ENCODE measurements at places on chromosomes 2 and 18. TPM values are rescaled to one million over a fixed set of nuclear protein-coding genes. Genes with fewer than 3 reads are reported as not detected.

DNA sequence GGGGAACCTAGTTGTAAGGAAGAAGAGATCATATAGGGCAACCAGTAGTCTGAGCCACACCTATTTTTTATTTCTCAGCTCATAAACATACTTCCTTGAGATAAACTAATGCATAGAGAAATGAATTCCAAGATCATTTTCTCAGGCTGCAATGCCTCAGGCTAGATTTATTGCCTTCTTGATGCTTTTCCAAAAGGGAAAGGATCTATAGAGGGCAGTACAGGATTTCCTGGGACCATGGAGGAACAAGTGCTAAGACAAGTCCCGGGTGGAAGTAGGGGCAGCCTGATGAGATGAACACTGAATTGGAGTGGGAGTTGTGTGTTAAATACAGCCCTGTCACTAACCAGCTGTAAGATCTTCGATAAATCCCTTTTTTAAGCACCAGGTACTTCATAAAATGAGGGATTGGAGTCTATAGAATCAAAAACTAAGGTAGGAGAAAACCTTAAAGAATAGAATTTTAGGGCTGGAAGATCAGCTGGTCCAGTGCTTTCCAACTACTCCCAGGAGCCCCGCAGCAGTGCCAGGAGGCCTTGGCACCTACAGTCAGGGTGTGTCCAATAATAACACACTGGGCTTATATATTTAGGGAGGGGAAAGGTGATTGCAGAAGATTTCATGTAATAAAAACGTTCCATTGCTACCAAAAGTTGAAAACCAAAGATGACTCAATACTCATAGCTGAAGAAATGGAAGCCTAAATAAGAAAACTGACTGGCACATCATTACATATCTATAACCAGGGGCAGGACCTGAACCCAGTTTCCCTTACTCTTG lies 58.1 kb downstream of the SERTAD2 start:
- DNase-seq, result no peak

DNA sequence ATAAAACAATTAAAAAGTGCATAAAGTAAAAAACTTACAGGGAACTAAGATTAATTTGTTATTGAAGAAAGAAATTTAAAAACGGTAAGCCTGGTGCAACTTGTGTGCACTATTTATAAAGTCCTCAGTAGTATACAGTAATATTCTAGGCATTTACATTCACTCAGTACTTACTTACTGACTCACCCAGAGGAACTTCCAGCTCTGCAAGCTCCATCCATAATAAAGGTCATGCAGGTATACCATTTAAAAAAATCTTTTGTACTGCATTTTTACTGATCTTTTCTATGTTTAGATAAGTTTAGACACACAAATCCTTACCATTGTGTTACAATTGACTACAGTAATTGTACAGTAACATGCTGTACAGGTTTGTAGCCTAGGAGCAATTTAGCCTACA lies 51.5 kb upstream of the NXPH2 start:
- DNase-seq, result no peak

GRCh38 chr2:199471443-199472057 lies 13.8 kb upstream of the SATB2 start:
- DNase-seq, result no peak

GRCh38 chr2:196963961-196964360 lies 37.5 kb upstream of the PGAP1 start:
- no peak for DNase-seq

DNA sequence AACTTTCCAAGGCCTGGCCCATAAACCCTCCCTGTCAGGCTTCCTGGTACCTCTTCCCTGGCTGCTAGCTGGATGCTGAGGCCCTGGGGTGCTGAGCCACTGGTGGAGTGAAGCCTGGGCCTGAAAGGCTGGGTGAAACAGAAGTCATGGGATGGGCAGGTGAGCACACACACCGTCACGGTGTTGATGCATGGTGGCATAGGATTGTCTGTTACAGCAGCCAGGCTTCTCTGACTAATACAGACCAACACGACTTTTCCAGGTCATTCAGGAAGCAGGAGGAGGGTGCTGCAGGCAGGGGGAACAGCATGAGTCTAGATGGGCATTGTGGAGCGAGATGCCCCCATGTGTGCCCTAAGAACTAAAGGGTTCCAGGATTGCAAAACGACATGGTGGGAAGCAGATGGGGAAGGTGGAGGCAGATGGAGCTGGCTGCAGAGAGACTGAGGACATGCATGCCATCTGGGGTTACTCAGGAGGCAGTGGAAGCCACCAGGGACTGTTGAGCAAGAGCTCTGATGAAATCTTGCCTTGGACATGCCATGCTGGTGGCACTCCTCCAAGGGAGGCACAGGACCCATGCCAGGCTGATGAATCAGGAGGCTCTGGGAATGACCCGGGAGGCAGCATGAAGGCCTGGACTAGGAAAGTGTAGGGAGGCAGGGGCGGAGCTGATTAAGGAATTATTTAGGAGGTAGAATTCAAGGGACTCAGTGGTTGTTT lies 480.9 kb downstream of the TSN start:
- DNase-seq, result peak; percentile 13

DNA sequence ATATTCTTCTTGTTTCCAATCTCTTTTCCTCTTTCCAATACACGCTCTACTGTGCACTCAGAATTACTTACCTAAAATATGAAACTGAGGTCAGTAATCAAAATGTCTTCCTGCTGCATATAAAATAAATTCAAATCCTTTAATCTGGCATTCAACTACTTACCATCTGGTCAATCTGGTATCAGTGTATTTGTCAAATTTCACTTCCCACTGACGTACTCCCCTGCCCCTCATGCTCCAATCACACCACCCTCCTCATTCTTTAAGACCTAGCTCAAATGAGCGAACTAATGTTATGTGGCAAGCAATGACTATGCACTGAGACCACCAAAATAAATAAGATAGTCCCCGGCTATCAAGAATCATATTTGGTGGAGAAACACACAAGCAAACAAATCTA lies 6.7 kb downstream of the ASB3 start:
- no peak for DNase-seq

- no peak for DNase-seq
Measured at GRCh38 chr2:174797781-174798276, 33.6 kb upstream of the CHRNA1 start.

DNA sequence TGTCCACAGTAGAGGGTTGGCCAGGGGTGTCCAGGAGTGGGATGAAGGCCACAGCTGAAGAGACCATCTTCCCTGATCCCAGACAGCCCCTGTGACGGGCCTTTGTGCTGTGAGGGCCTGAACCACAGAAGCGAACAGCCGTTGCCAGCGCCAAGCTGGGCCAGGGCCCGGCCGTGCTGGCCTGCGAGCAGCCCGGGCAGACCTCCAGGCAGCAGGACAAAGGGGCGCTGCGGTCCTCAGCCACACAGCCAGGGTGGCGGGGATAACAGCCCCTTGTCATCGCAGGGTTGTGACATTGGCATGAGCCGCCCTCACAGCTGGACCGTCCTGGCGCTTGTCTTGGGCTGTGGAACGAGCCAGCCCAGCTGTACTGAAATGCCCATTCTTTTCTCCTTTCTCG lies 161.1 kb downstream of the FAM210A start:
- no peak for DNase-seq

GRCh38 chr2:170247882-170248393 lies 70.0 kb downstream of the MYO3B start:
- DNase-seq, result no peak

DNA sequence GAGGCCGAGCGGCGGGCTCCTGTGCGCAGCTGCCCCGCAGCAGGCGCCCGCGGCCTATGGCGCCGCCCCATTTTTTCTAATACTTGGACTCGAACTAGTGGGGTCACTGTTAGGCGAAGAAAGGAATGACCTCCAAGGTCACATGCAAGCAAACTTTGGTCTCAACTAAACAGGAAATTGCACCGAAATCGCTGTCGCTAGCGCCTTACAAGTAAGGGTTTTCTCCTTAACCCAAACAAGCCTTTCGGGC lies 339 bp downstream of the ACAA2 start:
- DNase-seq, result peak; percentile 31

DNA sequence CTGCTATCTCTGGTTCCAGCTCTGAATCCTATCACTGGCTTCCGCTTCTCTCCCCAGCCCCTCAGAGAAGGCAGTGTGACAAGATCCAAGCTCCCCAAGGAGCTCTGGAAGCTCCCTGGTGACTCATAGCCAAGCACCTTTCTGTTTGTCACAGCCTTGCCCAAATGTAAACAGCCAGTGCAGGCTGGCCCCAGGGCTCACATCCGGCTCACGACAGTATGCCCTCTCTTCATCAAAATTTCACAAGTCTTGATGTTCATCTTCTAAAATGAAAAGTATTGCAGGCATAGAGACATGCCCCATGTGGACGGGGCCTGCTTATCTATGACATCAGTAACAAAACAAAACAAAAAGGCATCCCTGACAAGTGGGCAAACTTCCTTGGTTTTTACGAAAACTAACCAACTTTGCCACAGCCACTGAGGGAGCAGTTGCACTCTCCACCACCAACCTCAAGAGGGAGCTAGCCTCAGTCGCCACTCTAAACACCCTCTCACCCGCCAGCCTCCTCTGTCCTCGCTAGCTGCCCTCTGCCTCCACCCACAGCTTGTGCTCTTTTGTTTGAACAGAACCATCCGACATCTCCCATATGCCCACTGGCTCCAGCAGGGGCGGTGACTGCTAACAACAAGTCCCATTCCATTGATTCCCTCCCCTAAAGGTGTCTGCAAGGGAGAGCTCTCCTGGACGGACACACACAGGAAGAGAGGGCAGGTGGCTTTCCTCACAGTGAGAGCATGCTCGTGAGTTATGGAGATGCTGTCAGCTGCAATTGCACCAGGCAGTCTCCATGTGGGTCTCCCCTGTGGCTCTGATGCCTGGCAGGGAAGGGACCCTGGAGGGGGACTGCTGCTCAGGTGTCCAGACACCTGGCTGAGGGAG lies 71.0 kb upstream of the DAPL1 start:
- DNase-seq, result no peak

DNA sequence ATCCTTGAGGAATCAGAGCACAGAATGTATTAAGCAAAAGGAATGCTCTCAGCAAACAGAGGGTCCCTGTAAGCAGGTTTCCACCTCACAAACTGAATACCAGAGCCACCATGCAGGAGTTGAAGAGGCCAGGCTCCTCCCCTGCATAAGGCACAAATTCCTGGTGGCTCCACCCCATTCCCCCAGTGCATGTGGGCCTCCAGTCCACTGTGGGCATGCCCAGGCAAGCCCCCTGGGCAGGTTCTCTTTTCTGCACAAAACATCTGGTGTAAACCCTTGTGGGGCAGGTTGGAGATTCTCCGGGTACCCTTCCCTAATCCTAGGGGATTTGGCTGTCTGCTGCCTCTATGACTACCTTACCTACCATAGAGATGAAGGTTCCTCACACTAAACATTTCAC lies 166.5 kb downstream of the PTPRM start:
- DNase-seq, result no peak

DNA sequence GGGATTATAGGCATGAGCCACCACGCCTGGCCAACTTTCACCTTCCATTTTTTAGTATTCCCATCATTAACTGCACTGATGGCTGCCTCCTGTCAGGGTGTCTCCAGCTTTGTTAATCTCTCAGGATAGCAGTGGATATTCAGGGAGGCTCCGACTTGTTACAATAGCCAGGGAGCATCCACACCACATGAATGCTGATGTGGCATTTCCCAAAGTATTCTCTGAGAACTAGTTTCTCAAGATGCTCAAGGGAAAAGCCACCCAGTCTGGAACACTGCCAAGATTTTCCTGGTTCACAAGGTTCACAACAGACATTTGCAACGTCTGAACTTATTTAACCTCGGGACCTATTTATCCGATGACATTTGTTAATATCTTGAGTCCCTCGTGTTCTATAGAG lies 33.8 kb downstream of the ZNF519 start:
- no peak for DNase-seq

DNA sequence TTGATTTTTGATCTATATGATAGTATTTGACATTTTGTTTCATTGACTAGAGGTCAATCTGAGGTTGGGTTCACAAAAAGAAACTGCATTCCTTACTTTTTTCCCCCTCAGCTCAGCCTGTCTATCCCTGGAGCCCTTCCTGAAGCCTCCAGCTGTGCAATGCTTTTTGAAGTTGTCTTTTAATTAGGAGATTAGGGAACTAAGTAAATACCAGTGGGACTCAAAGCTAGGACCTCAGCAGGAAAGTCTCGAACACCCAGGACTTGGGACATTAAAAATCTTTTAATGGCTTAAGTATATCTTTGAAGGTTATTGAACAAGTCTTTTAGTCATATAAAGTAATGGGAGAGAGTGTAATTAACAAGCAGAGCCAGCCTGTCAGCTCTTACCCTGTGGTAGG lies 220.2 kb downstream of the PDE11A start:
- no peak for DNase-seq

DNA sequence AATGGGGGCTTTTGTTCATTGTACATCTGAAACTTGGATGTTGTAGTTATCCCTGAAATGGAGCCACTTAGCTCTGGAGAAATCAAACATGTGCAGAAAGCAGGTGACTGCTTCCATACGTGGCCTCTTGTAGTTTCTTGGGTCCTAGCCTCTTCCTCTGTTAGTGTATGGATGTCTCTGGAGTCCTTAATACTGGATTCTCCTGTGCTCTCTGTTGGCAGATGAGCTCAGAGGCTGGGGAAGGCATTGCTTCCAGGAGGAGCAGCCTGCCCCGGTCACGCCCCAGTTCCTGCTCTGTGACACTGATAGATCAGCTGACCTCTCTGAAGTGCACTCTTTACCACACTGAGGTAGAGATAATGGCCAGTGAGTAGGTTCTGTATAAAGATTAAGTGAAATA lies 176.2 kb downstream of the LDLRAD4 start:
- no peak for DNase-seq

DNA sequence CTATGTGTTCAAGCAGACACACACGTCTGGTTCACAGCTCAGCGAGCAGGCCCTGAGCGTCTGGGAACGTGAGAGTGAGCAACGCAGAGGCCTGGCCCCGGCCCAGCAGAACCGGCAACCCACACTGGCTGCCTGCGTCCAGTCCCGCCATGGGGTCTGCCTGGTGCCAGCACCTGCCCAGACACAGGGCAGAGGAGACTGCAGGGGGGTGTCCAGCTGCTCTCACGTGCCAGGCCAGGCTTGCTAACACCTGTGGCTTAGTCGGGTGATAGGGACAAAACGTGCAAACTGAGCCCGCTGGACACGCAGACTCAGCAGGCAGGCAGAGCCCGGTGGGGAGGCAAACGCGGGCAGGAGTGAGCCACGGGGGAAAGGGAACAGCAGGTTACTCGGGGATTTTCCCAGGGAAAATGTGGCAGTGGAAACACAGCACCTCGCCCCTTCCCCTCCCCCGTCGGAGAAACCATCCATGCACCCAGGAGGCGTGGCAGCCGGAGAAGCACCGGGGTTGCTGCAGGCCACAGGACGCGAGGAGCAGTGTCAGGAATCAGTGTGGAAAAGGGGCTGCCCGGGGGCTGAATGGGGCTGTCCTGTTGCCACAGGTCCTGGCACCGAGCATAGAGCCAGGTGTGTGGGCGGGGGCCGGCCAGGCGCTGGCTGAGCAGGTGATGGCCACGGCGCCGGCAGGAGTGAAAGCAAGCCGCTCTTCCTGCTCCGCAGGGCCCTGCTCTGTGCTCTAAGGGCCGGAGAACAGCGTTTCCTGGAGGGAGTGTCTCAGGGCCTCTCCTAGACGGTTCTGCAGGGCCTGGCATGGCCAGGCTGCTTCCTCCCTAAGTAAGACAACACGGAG lies 154.7 kb downstream of the HDAC4 start:
- DNase-seq, result no peak

- DNase-seq, result no peak
Measured at GRCh38 chr2:211455216-211455841, 898.9 kb downstream of the CPS1 start.

Gene TXNDC2
- total RNA-seq, result 0.24 TPM

Gene TSPYL6
- total RNA-seq, result not detected

Gene CDKL4
- 2.1 TPM for total RNA-seq

Gene SCTR
- total RNA-seq, result not detected

Gene ANKRD30B
- not detected for total RNA-seq

Measured in uterus (tissue), 4 donors.